ENCODE measurements at places on chromosomes 16 and 17.

GRCh38 chr16:30028438-30029076 lies 2.5 kb downstream of the TLCD3B start:
- DNase-seq, result no peak

- DNase-seq, result no peak
Measured at GRCh38 chr16:84585886-84586285, 32.0 kb downstream of the COTL1 start.

DNA sequence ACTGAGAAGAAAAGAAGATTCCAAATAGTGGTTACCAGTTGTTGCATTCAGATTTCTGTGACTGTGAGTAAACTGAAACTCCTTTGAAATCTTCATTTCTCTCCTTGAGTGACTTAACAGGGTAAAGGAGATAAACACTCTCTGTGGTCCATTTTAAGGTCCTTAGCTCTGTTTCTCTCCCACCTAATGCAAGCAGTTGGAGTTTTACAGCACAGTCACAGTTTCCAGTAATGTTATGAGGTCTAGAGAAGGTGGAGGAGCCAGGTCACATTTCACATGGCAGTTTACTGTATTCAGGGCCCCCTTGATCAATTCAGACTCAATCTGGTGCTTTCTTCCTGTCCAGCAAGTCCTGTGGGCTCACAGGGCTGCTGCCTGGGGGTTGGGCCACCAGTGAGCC lies 32.2 kb upstream of the SLC12A3 start:
- no peak for DNase-seq

DNA sequence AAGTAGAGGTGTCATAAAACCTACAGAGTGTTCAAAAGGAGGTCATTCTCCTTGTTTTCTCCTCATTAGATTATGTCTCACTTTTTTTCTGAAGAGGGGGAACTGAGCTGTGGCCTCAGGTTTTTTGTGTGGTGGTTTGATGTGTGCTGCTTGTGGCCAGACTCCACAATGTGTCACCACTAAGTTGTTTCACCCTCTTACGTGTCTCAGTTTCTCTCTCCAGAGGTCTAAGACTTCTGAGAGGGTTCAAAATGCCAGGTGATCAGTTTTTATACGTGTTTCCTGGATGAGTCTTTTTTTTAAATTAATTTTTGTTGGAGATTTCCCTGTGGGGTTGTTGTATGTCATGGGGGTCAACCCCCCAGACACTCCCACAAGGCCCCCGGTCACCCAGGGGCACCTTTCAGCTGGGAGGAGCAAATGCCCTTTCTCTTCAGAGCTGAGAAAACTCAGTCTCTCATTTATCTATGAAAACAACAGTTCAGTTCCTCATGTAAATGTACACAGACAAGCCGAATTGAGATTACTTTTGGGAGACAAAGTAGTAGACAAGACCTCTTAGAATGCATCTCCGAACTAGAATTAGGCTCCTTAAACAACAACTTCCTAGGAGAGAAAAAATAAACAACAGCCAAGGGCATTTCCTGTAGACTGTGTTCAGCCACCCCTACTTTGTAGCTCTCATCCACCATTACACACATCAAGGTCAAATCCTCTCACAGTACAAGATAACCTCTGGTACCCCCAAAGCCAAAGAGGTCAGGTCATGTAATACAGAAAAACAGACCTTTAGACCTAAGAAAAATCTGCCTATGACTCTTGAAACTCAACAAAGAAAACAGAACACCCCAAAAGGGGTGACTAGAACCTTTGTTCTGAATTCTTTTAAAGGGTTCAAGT lies 23.9 kb upstream of the TMEM98 start:
- no peak for DNase-seq

GRCh38 chr16:78926723-78927210 lies 673.8 kb downstream of the MAF start:
- no peak for DNase-seq

DNA sequence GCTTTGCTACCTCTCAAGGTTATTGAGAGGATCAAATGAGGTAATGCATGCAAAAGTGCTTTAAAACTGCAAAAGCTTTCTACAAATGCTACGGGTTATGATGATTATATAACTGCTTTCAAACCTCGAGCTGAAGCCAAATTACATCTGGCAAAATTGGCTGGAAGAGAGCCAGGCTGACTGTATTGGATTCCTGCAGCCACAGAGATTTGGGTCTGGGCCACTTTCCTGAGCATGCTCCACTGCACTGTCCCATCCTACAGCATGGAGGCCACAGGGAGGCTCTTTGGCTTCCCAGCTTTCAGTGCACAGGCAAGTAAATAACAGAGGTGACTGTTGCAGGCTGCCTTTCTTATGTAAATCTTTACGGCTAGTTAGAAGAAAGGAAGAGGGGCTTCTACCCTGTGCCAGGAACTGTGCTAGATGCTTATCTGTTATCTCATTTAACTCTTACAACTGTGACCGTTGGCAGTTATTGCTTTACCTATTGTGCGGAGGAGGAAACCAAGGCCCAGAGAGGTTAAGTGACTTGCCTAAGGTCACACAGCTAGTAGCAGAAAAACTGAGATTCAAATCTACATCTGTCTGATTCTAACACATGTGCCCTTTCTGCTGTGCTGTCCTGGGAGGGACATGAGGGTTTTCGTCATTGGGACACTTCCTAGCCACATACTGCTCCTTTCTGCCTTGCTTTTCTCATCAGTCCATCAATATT lies 121.8 kb downstream of the SPACA3 start:
- DNase-seq, result no peak

DNA sequence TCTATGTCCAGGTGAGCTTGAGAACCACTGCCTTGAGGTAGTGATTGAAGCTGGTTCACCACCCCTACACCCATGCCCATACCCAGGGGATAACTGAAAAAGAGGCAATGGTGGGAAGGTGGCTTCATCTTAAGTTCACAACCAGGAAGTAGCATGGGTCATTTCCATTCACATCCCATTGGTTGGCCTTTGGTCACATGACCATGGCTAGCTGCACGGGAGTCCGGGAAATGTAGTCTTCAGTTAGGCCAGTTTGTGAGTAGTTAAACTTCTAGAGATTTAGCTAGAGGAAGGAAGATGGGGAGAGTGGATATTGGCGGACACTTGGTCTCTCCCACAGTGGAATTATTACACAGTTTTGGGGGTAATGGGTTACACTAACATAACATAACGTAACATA lies 92.9 kb downstream of the RGS9 start:
- no peak for DNase-seq

GRCh38 chr17:80035937-80036714 lies at the start of gene CCDC40:
CCDC40 (plus strand) TSS chr17:80036642; CDS start chr17:80036663, 21 bp downstream.
- DNase-seq, result peak; percentile 35

All from activated CD4-positive, alpha-beta T cell treated with anti-CD3 and anti-CD28 coated beads for 24 hours (primary cell).